Fibroblast of the aortic adventitia (primary cell): ENCODE measurements at places on chromosomes 4 and X.
A peak's percentile ranks its signal among the peaks of the same experiment; 100 is the strongest.

- DNase-seq = peak; percentile 85
Observed at GRCh38 chr4:137124278-137124932, 407.9 kb downstream of the PCDH18 start.

DNA sequence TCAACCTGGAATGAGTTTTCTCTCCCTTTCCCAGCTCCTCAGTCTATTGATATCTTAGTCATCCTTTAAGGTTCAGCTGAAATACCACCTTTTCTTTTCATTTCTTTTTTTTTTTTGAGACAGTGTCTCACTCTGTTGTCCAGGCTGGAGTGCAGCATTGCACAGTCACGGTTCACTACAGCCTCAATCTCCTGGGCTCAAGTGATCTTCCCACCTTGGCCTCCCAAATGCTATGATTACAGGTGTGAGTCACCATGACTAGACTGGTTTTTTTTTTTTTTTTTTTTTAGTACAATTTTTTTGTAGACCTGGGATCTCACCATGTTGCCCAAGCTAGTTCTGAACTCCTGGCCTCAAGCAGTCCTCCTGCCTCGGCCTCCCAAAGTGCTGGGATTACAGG lies 28.9 kb downstream of the AFF1 start:
- DNase-seq = peak; percentile 28

- DNase-seq = no peak
Observed at GRCh38 chrX:72100824-72101351, 30.8 kb downstream of the RTL5 start.

DNA sequence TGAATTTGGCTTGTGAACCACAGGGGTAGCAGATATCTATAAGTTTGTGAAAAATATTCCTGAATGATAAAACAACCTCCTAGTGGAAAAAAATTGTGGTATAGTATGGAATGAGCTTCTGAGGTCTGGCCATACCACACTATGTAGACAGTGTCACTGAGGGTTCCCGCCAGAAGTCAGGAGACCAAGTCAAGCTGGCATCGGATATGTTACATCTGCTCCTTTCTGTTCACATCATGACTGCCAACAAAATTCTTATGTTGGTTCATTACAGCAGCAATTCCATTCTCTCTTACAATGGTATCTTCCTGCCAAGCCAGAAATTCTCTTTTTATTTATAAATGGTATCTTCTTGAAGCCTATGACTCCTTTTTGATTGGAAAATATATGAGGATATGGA lies 273.0 kb downstream of the PPP3CA start:
- no peak for DNase-seq

- DNase-seq = no peak
Observed at GRCh38 chr4:170090352-170091052, 746 bp upstream of the AADAT start.

DNA sequence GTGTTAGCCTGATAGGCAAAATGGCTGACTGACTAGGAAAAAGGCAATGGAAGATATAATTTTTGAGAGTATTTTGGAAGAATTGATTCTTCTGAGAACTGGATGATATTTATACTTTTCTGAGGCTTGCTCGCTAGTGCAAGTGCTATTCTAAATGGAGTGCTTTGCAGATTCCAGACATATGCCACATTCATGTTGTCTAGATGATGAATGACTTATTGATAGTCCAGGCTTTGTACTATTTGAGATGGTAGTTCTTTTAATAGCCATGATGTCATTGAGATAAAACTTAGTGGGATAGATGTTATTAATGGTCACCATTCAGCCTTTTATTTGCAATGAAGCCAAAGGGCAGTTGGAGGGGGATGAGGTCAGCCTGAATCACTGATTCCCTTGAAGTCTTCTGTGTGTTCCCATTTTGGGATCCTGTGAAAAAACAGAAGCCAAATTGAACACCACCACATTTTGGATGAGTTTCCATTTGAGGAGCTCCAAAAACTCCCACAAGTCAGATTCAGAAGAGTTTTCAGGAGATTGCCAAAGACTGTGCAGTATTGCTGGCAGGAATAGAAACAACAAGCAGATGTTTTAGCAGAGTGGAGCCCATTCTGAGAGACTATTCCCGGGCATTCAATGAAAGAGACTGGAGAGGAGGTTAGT lies 184.1 kb downstream of the IL1RAPL2 start:
- no peak for DNase-seq

DNA sequence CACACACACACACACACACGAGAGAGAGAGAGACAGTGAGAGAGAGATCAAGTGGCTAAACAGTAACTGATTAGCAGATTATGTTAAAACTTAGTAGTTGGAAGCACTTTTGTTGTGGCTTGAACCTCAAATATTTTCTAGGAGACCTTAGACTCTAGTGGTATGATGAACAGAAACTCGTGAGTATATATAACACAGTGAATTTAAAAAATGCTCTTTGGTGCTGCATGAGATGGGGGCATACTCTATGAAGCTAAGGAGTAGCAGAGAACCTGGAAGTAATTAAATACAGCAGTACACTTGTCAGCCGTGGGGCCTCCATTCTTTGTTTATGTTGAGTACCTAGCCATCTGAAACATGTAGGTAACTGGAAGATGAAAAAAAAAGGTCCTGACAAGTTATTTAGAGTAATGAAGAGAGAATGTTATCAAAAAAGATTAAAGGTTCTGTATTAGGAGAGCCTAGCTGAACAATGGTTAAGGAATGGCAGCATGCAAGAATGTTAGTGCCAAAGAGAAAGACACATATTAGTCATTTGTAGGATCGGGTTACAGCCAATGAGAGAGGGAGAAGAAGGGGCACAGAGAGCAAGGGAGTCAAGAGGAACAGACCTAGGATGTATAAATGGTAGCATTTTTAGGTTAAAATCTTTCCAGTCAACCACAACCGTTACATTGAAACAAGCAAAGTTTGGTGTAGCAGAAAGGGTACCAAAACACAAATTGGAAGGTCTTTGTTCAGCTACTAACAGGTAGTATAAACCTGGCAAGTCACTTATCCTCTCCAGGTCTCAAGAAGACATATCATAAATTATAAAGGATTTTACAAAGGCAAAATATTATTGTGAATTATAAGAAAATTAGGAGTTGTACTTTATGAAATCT lies 316.7 kb upstream of the DIPK2B start:
- peak; percentile 77 for DNase-seq

- DNase-seq = no peak
Observed at GRCh38 chr4:184364100-184364921, 110.0 kb downstream of the IRF2 start.

- no peak for DNase-seq
Observed at GRCh38 chr4:166481739-166482138, 608.7 kb downstream of the TLL1 start.

GRCh38 chr4:72109364-72109763 lies 77.6 kb downstream of the NPFFR2 start:
- no peak for DNase-seq

DNA sequence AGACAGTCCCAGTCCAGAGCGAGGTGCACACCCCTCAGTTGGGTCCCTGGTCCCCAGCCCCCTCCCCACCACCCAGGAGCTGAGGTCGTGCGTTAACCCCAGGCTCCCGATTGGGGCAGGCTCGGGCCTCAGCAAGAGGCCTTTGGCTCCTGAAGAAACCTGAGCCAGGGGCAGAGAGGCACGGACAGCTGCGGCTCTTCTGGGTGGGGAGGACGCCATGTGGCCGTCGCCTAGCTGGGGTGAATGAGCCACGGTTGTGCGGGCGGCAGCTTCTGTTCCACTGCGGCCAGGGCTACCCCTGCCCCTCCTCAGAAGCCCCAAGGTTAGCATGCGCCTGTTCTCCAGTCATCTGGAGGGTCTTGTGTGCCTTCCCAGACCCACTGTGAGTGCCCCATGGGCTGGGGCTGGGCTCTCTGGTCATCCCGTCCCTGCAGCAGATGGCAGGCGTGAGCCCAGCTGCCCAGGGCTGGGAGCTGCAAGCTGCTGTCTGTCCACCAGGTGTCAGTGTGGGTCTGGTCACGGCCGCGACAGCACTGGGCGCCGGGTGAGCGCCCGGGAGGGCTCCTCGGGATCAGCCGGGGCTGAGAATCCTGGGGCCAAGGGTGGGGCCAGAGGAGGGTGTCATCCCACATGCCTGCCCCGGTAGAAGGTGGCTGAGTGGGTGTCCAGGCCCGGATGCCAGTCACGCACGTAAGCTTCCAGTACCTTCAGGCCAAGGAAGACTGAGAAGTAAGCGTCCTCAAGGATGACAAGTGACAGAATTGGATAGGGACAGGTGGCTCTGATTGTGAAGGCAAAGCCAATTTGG lies 21.9 kb downstream of the ATP2B3 start:
- DNase-seq = peak; percentile 53

DNA sequence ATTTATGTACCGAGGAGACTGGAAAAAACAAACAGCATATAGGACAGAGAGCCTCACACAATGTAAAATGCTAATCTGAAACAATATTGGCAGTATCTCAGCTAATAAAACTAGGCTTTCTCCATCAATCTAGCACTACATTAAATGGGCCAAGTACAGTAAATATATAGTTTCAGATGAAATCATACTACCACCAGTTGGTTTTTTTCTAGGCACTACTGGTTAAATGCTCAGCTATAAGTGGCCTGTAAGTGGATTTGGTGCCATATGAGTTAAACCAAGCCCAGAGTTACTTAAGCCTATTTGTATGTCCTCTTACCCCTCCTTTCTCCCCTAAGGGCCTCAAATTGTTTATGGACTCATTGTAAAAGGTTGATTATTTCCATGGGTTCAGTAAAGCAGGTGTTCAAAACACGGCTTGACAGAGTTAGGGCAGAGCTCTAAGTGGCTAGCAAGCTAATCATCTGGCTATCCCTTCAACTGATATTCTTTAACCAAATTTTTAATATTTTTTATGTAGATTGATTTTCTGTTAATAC lies 57.5 kb downstream of the FAM13A start:
- DNase-seq = no peak

GRCh38 chr4:173505924-173506518 lies 24.0 kb downstream of the HAND2 start:
- DNase-seq = peak; percentile 78

DNA sequence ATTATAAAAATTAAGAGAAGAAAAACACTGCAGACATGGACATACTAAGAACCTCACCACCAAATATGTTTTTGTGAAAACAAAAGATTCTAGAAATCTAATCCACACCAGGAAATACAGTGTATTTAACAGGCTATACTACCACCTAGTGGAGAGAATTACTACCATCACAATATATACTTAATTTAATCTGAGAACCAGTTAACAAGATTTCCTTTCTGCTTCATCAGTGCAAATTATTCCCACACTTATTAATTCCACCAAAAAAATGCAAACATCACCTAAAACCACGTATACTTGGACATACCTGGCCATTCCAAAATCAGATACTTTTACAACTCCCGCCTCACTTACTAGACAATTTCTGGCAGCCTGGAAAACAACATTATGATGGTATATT lies 7.0 kb upstream of the TXK start:
- DNase-seq = peak; percentile 73

DNA sequence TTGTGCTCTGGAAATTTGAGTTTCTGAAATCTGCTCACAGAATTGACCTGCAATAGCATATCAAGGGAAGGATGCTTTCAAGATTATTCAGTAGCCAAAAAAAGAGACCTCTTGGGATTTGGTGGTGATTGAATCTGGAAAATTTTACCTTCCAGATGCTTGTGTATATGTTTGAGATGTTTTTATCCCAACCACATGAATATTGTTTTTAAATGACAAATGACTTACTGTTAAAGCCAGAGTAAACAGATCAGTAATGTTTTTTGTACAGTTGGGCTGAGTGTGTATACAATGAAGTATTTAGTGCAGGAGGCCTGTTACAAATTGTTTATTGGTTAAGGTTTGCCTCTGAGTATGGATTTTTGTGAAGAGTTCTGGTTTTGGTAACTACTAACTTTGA lies 126.5 kb downstream of the CBR4 start:
- DNase-seq = peak; percentile 55

GRCh38 chr4:111572470-111572869 lies 572.8 kb upstream of the FAM241A start:
- DNase-seq = no peak

DNA sequence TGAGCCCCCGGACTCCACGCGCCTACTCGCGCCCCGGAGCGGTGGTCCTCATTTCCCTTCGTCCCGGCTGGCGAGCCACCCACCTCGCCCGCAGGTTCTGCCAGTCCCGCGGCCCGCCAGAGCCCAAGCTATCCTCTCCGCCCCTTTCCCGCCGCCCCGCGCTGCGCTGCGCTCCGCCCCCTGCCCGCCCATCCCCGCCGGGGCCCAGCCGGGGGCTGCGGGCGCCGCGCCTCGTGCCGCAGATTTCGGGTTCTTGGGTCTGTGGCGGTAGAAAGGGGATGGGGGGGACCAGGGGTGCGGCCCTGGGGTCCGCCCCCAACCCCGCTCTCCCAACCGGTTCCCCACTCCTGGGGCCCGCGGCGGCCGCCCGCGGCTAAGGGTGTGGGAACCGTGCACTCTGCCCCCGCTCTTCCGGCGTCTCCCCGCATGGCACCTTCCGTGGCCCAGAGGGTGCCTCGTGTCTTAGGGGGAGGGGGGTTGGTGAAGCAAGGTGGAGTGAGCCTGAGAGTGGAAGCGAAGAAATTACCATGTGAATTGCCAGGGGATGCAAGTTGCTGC lies 650.8 kb upstream of the DIPK2B start:
- no peak for DNase-seq

GRCh38 chrX:39601231-39602177 lies 496.3 kb downstream of the BCOR start:
- DNase-seq = no peak

DNA sequence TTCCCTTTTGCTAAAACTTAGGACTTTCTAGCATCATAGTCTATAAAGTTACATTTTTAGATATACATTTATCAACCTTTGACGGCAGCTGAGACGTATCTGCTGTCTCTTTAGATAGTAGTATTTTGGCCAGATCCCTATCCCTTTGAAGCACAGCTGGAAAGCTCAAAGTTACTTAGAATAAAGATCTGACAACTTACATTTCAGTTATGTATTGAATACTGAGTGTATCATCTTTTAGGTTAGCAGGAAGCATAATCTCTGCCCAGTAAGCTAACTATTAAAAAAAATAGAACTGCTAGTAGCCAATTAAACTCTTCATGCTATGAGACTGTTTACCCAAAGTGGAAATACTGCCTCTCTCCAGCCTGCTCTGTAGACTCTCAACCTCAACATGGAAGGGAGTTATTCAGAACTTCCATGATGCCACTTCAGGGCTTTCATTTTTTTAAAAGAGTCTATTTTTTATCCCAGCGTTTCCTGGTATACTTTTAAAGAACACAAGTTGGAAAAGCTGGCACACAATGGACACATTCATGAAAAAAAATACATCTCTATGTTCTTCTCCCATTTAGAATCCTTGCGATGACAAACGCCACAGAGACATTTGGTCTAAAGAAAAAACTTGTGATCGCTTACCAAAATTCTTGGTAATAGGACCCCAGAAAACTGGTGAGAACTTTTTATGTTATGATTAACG lies 126.3 kb downstream of the PRSS12 start:
- no peak for DNase-seq

DNA sequence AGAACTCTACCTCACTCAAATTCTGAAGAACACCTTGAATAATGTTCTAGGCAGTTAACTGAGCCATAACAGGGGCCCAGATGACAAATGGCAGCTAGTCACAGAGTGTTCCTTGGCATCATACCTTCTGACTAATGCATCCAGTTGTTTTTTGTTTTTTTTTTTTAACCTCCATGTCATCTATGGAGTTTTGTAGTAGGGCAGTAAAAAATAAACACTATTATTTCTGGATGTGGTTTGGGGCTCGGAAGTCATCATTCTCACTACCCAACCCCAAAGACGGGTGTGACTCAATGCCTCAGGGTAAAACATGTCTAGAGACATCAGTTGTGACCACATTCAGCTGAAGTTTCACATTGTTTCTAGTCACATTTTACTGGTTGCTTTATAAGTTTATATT lies 31.2 kb upstream of the MCF2 start:
- DNase-seq = peak; percentile 19

- peak; percentile 5 for DNase-seq
Observed at GRCh38 chrX:70293621-70294020, 3.7 kb downstream of the KIF4A start.
